ENCODE measurements at places on chromosomes 2 and 18. TPM values are rescaled to one million over a fixed set of nuclear protein-coding genes. Genes with fewer than 3 reads are reported as not detected.

The TUBB8B gene
- not detected for total RNA-seq

The GPR35 gene
- 1.8 TPM for total RNA-seq

The VIT gene
- total RNA-seq: 16.2 TPM

The YWHAQ gene
- 339 TPM for total RNA-seq

The DTYMK gene
- 12.8 TPM for total RNA-seq

The NEU2 gene
- not detected for total RNA-seq

The PJVK gene
- total RNA-seq: 2.7 TPM

The RRM2 gene
- total RNA-seq: 1.5 TPM

The CKAP2L gene
- 0.24 TPM for total RNA-seq

The CCDC102B gene
- total RNA-seq: 22.7 TPM

The HPCAL1 gene
- 26.0 TPM for total RNA-seq

The NEDD4L gene
- total RNA-seq: 11.3 TPM

- no peak for DNase-seq
Measured at GRCh38 chr18:44733754-44734465, 53.2 kb downstream of the SETBP1 start.

- DNase-seq: no peak
Measured at GRCh38 chr2:201432038-201432620, 19.1 kb downstream of the TRAK2 start.

GRCh38 chr18:76619621-76620315, 124.7 kb upstream of the ZNF516 start:
- peak; percentile 85 for DNase-seq

DNA sequence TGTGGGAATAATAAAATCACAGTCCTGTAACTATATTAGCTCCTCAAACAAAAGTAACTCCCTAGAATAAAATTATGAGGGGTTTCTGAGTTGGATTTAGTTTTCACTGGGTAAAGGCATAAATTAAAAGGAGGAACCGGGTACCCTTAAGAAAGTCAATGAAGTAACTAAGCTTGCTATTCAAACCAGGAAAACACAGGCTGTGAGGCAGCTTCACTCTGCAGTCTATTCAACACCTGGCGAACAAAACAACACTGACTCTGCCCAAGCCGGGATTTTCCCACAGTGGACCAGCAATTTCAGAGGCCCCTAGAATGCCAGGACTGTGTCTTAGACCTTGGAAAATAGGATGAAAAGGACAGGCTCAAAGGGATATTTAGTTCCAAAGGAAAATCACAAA, 24.6 kb upstream of the CREB1 start:
- no peak for DNase-seq

DNA sequence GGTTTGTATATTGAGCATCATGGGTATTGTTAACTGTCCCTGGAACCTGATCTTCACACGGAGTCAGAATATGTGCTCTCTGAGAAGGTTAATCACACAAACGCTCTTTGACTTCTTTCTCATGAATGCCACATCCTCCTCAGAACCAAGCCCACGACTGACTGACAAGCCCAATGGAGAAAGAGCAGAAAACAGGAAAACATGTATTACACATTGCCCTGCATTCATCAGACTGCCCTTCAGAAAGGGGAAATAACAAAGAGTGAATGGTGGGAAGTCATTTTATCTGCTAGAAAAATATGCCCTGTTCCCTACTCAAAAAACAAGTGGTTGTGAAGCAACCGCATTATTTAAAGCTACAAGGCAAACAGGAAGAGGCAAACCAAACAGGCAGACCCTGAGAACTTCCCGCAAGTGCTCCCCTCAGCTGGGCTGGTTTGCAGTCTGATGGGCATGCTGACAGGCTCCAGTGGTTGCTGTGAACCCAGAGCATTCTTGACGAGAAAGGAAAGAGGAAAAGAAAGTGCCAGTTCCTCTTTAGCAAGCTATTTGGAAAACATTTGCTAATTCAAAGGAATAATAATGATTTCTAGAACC, 172.9 kb upstream of the SETBP1 start:
- DNase-seq: peak; percentile 84

- no peak for DNase-seq
Measured at GRCh38 chr2:84959095-84959565, 11.8 kb upstream of the KCMF1 start.

DNA sequence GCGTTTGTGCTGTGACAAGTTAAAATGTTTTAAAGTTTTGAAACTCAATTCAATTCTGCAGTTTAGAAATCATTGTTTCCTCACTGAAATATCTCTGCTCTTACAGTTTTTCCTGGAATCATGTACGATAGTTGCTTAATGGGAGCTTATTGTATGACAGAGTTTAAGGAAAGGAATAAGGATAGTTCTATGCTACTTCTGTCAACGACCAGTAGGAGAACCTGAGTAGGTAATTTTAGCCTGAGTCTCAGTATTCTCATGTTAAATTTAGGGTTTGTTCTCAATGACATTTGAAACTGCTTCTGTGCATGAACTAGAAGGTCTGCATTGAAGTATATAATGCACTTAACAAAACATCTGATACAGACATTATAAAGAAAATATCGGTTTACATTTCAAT, 361.1 kb downstream of the CPS1 start:
- no peak for DNase-seq

GRCh38 chr2:153939124-153939796, 67.5 kb downstream of the GALNT13 start:
- no peak for DNase-seq

DNA sequence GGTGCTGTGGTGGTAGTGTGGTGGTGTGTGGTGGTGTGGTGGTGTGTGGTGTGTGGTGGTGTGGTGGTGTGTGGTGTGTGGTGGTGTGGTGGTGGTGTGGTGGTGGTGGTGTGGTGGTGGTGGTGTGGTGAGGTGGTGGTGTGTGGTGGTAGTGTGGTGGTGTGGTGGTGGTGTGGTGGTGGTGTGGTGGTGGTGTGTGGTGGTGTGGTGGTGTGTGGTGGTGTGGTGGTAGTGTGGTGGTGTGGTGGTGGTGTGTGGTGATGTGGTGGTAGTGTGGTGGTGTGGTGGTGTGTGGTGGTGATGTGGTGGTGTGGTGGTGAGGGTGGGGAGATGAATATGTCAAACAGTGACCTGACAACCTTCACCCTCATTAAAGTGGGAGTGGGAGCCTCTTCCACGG, 55.6 kb upstream of the DLGAP1 start:
- DNase-seq: no peak

GRCh38 chr2:107589079-107589491, 237.6 kb upstream of the RGPD4 start:
- no peak for DNase-seq

- DNase-seq: no peak
Measured at GRCh38 chr2:88022669-88022921, 6.2 kb upstream of the RNU2-63P start.

DNA sequence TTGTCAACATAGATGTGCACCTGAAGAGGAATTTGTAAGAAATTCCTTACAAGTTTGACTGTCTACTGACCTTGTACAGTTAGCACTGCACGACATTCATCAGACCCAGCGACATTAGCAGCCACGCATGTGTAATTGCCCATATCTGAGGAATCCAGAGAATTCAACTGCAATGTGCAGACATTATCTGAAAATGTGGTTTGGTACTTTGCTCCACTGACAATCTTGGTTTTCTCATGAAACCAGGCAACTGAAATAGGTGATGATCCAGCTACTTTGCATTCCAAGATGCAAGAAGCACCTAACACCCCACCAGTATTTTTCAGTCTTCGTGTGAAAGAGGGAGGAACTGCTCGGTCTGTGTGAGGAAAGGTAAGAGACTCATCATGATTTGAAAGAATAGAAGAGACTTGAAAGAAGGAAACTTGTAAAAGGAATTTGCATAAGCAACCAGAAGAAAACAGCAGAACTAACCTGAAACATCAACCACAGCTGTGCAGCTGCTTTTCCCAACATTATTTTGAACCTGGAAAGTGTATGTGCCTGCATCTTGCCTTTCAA, 83.4 kb downstream of the TTN start:
- no peak for DNase-seq

GRCh38 chr2:60629305-60629662, 75.8 kb upstream of the BCL11A start:
- no peak for DNase-seq

DNA sequence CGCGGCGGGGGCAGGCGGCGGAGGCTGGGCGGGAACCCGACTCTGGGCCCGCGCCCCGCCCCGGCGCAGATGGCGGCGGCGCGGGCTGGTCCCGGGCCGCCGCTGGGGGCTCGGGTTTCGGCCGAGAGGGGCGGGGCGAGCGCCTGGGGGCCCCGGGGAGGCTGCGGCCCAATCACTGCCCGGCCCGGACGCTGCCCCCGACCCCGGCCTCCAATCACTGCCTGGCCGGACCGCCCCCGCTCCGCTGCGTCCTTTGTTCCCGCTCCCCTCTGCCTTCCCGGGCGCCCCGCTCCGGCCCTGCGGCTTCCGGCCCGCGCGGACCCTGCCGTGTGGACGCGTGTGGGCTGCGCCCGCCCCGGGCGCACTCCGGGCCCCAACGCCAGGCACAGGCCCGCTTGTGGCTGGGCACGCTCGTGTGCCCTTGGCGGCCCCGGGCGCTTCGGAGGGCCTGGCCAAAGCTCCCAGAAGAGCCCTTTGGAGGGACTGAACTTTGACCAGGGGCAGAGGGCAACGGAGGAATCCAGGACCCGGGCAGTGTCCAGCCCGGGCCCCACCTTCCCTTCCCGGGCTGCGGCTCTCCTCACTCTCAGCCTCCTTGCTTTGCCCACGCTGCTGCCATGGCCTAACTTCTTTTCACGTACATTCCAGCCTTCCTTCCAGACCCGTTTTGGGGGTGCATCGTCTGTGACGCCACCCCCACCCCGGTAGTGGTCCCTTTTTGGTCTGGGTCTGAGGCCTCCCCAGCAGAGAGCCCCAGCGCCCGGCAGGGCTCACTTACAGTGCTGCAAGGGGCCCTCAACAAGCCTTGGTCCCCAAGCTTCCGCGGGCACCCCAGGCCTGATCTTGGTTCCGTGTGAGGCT, 27.1 kb upstream of the PTMA start:
- DNase-seq: peak; percentile 93

- DNase-seq: no peak
Measured at GRCh38 chr2:85166021-85166420, 32.8 kb downstream of the TCF7L1 start.

GRCh38 chr2:70094978-70095719, 7.9 kb downstream of the PCBP1 start:
- no peak for DNase-seq

GRCh38 chr2:151053661-151053990, 208.0 kb downstream of the RBM43 start:
- no peak for DNase-seq

- no peak for DNase-seq
Measured at GRCh38 chr2:3042601-3043585, 334.7 kb downstream of the EIPR1 start.

- no peak for DNase-seq
Measured at GRCh38 chr2:102185347-102185746, 1.5 kb upstream of the IL1RL2 start.

DNA sequence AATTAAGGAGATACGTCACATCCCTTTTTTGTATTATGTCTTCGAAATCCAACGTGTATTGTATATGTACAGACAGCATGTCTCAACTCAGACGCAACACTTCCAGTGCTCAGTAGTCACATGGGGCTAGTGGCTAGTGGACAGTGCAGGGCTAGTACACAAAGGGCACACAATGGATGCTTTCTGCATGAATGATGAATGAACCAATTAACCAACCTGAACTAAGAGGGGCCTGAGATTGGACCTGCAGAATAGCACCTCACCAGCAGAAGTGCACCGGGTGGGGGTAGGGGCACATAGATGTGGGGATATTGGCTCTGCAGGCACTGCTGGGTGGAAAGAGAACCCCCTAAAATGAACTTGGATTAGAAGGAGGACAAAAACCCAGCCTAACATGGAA, 20.7 kb downstream of the ST8SIA5 start:
- peak; percentile 29 for DNase-seq

DNA sequence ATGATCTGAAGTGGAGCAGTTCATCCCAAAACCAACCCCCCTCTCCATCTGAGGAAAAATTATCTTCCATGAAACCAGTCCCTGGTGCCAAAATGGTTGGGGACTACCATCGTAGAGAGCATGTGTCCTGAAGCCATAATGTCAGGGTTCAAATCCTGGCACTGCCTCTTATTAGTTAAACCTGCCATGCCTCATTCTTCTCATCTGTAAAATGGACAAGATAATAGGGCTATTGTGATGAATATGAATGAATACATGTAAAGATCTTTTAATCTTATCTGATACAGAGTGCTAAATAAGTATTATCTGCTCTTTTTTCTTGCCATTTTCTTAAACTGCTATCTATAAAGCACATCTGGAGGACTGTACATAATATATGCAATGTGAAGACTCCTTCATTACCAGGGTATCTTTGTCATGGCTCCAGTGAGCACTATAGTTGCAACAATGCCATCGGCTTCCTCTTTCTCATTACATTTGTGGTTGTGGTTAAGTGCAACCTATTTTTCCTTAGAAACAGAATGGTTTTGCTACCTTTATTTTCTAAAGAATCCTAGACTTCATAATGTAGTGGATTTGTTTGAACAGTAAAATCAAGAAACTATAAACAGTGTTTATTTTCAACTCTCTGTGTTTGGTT, 27.0 kb downstream of the MFSD6 start:
- DNase-seq: no peak

GRCh38 chr2:136286423-136286822, 168.5 kb upstream of the CXCR4 start:
- no peak for DNase-seq

- no peak for DNase-seq
Measured at GRCh38 chr2:78999406-78999805, 26.1 kb upstream of the REG3G start.

DNA sequence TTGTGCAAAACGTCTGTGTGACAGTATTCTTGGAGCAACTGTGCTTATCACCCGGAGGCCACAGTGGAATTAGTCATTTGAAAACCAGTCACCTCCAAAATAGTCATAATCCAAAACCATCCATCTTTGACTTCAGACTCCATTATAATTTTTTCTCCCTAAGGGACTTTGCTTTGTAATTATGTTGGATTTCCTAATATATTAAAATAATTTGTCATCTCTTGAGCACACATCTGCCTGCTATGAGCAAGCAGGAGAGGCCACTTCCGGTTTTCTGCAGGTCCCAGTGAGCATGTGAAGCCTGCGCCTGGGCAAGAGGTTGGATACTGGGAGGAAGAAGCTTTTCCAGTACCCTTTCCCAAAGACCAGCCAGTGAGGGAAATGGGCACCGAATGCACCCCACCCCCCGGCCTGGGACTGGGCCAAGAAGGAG, 57.7 kb downstream of the ODC1 start:
- no peak for DNase-seq

GRCh38 chr2:85017411-85018048, 46.6 kb downstream of the KCMF1 start:
- DNase-seq: no peak

DNA sequence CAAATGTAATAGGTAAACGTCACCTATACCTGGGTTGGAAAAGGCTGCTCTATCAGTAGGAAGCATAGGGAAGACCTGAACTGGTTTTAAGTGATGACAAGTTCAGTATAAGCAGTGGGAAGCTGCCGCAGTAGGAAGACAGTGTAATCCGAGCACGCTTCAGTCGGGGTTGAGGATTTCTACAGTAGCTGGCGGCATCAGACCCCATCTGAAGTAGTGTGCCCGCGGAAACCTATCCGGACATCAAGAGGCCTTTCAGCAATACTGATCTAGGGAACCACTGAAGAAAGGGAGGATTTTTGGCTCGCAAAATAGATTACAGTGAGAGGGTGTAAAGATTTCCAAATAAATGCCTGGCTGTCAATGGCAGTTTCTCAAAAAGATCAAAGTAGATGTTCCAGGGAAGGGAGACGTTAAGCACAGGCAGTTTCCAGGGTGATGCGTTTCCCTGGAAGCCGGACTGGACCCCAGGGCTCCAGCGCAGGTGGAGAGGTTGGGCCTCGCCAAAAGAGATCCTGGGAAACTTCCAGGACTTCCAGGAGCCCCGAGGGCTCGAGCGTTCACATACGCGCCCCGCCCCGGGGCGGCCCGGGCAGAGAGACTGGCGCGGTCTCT, 5.3 kb downstream of the LOXL3 start:
- no peak for DNase-seq

Data from posterior vena cava (tissue), 2 donors.